IMR-90 (cell line): ENCODE measurements at places on chromosomes 3 and 15. TPM values are rescaled to one million over a fixed set of nuclear protein-coding genes. Genes with fewer than 3 reads are reported as not detected.

The INKA1 gene
- 2.3 and 2.8 TPM in 2 replicates for total RNA-seq

The SPATA12 gene
- total RNA-seq: under 0.01 TPM in 1 of 2 replicates, not detected in the other

- no peak for DNase-seq
These were observed 5.2 kb upstream of the ADAMTS9 start for GRCh38 chr3:64693031-64693430.

- DNase-seq: no peak
These were observed 7.7 kb upstream of the AADACL2 start for GRCh38 chr3:151726016-151726415.

DNA sequence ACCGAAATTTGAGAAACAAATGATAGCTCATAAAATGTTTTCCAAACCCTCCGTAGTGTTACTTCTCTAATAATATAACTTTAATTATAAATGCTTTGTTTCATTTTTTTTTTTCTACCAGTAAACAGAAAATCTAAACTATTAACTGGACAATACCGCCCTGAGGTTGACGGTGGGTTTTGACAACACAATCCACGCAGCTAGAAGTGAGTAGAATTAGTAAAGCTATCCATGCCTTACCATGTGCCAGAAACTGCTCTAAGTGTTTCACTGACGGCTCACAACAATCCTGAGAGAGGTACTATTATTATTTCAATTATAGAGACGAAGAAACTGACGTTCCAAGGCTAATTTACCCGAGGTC, 410 bp downstream of the NDUFAF1 start:
- no peak for DNase-seq
